Naive thymus-derived CD8-positive, alpha-beta T cell (primary cell): ENCODE measurements at places on chromosomes 4 and X.

- DNase-seq: no peak
These were observed 85.9 kb downstream of the PRKX start for GRCh38 chrX:3627594-3627993.

- no peak for DNase-seq
These were observed 43.1 kb downstream of the ADAMTS3 start for GRCh38 chr4:72525938-72526337.

DNA sequence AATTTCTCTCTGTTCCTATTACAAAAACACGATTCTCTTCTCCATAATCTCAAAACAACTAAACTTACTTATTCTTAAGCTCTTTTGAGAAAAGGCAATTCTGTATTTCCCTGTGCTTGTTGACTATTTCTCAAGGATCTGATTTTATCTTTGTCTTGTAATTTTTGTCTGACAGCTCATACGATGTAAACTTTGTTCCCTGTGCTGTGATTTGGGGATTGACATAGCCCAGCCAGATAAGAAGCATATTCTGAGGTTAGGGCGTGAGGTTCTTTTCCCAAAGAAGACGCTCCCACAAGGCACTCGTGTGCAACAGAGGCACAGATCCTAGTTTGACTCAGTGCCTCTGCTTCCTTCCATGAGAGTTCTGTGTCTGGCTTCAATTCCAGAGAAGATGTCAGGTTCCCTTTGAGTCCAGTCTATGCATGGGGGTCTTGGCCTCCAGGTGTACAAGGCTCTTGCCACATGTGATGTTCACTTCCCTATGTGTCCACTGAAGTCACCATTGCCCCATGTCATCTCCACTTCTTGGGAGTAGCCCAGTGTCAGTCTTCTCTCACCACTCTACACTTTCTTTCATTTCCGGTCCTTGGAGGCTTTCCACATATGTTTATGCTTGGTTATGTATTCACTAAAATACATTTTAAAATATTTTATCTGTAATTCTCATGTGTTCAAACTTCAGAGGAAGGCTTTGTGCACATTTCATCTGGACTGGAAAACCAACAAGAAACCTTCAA is 94.8 kb downstream of the MID1 start:
- DNase-seq: no peak

- DNase-seq: no peak
These were observed 98.5 kb downstream of the CENPC start for GRCh38 chr4:67446811-67447210.

DNA sequence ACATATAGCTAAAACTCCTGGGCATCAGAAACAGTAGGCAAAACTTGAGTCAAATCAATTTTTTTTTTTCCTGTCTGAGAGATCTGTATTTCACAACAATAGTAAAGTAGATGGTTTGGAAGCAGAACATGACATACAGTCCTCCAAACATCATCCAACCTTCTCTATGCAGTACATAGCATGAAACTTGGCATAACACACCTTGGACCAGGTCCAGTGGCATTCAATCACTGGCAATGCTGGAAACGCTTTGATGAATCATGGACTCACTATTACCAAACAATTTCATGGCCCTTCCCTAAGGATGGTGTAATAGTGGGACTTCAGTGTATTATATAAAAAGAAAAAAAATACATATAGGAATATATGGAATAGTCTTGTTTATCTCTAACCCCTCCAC is 154.6 kb downstream of the FMR1NB start:
- no peak for DNase-seq

DNA sequence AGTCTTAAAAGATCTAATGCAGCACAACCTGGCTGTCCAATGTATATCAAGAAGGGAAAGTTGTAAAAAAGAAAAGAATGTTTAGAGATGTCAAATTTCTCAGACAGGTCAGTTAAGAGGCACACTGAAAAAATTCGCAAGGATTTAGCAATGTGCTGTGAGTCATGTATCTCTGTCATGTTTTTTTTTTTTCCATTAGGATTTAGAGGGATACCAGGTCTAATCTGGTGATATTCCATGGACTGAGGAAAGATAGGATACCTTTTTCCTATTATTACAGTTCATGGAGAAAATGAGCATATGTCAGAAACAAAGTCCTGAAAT is 815.4 kb upstream of the PCDH10 start:
- no peak for DNase-seq

DNA sequence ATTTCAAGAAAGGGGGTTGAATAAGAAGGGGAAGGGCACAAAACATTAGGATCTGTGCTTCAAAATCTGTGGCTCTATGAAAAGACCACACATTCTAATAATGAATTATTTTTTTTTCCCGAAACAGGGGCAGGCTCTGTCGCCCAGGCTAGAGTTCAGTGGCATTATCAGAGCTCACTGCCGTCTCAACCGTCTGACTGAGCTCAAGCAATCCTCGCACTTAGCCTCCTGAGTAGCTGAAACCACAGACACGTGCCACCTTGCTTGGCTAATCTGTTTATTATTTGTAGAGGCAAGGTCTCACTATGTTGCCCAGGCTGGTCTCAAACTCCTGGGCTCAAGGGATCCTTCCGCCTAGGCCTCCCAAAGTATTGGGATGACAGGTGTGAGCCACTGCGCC is 33.4 kb downstream of the ACSL1 start:
- no peak for DNase-seq

GRCh38 chr4:4284827-4285618 is 4.9 kb downstream of the LYAR start:
- DNase-seq: no peak
